NCI-H460 (cell line): ENCODE measurements at places on chromosomes 13 and 19. TPM values are rescaled to one million over a fixed set of nuclear protein-coding genes. Genes with fewer than 3 reads are reported as not detected.

TRPC4 gene
- 0.62 and 1.2 TPM in 2 replicates for total RNA-seq

LGALS14 gene
- total RNA-seq: not detected in 2 replicates

KLK5 gene
- not detected in 2 replicates for total RNA-seq

TICAM1 gene
- total RNA-seq: 3.0 and 4.4 TPM in 2 replicates

CDADC1 gene
- total RNA-seq: 6.9 and 9.4 TPM in 2 replicates

CEACAM3 gene
- total RNA-seq: not detected in 2 replicates

CEACAM7 gene
- not detected in 2 replicates for total RNA-seq

RCBTB2 gene
- total RNA-seq: 0.87 and 1.8 TPM in 2 replicates

SUPT5H gene
- 42.3 and 48.4 TPM in 2 replicates for total RNA-seq

C1QTNF9B gene
- not detected in 2 replicates for total RNA-seq

ZNF471 gene
- total RNA-seq: 0.98 and 1.8 TPM in 2 replicates

MYH14 gene
- 2.6 and 3.0 TPM in 2 replicates for total RNA-seq

GRIK5 gene
- 0.07 TPM in 1 of 2 replicates, not detected in the other for total RNA-seq

ZNF224 gene
- total RNA-seq: 13.4 and 16.2 TPM in 2 replicates

SWSAP1 gene
- 0.66 and 1.4 TPM in 2 replicates for total RNA-seq

SBK3 gene
- total RNA-seq: 0.32 TPM in 1 of 2 replicates, not detected in the other

PRR20B gene
- not detected in 2 replicates for total RNA-seq

NRTN gene
- total RNA-seq: 0.32 and 1.0 TPM in 2 replicates

CRLF1 gene
- total RNA-seq: 91.3 and 109 TPM in 2 replicates

RNASEH2A gene
- total RNA-seq: 25.6 and 31.1 TPM in 2 replicates

TGFBR3L gene
- 6.0 and 10.9 TPM in 2 replicates for total RNA-seq

NLRP7 gene
- not detected in 2 replicates for total RNA-seq

GZMM gene
- not detected in 2 replicates for total RNA-seq

MISP3 gene
- 2.6 and 4.0 TPM in 2 replicates for total RNA-seq

SSC5D gene
- 0.07 TPM in 1 of 2 replicates, not detected in the other for total RNA-seq

MIER2 gene
- 17.8 and 23.2 TPM in 2 replicates for total RNA-seq

SIGLEC5 gene
- not detected in 2 replicates for total RNA-seq
